Activated CD8-positive, alpha-beta T cell treated with anti-CD3 and anti-CD28 coated beads for 36 hours (primary cell): ENCODE measurements at places on chromosomes 3 and 15. TPM values are rescaled to one million over a fixed set of nuclear protein-coding genes. Genes with fewer than 3 reads are reported as not detected.

The ALDH1A2 gene
- 0.47 TPM for total RNA-seq

DNA sequence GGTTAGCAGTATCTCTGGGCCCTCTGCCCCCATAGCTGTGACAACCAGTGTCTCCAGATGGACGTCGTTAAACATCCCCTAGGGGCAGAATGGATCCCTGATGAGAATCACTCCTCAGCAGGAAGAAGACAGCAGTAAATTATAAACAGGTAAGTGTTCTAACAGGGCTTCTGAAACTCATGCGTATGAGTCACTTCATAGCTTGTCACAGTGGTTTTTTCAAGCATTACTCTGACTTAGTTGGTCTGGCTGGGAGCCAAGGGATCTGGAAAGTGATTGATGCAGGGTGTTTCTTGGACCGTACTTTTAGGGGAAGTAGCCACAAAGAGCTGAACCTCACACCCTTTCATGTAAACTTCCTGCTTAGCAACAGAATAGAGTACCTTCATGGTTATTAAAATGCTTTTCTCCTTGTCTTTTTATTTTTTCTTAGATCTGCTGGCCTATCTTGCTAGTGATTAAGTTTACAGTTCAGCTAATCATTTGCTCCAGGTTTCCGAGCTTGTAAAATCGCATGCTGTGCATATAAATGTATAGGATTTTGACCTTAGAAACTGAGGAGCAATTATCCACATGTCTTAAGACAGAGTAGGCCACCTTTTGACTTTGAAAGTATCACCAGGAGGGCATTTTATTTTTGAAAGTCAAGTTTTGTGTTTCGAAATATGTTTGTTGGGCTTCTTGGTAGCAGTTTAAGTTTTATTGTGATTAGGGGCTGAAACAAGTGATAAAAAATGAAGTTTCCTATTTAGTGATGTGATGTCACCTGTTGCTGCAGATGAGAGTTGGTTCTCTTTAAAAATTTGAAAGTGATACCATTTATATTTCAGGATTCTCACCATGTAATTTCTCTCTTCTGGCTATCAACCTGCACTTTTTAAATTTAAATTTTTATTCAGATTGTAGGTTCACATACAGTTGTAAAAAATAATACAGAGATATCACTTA lies 333.9 kb downstream of the PTPRG start:
- peak; percentile 87 for DNase-seq

DNA sequence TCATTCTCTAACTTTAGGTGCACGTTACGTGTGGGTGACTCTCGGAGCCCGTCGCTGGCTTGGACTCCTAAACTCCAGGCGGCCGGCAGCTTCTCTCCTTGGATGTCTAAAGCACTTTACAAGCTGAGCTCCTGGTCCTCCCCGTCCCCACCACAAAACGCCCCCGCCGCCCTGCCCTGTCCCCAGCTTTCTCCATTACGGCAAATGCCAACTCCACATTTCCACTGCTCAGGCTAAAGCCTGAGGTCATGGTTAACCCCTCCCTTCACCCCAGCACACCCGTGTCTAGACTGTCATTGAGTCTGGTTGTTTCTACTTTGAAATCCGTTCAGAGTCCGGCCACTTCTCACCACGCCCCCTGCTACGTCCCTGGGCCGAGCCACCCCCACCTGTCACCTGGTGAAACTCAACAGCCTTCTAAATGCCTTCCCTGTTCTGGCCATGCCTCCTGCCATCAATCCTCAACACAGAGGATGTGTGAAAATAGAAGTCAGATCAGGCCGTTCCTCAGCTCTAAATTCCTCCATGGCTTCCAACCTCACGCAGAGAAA lies 8.1 kb upstream of the PCSK6 start:
- no peak for DNase-seq

DNA sequence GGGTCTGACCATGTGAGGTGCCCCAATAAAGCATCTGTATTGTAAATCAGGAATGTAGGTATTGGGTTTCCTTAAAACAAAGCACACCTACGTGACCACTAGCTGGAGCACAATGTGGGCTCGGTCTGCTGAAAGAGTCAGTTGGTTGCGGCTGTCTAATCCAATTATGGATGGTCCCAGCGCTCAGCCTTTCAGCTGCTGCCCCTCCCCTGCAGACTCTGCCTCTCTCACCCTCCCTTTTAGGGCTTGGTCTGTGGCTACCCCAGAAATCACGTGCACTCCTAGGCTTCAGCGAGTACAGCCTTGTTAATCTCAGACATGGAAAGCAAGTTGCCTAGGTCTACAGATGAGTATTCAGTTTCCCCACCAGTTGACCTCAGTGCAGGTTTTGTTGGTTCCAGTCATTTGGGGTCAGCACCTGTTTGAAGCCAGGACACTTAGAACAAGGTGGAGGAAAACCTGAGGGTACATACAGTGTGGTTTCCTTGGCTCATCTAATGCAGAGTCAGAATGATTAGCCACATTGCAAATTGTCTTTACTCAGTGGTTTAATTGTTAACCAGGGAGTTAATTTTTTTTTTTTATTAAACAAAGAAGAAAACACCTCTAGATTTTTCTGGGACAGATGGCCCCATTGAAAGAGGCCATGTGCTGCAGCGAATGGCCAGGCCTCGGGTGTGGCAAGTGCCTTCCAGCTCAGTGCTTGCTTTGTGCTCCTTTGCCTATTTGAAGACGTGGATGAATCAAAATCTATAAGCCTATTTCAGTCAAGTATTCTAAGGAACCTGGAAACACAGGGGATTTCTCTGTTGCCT lies 137.7 kb downstream of the IGF1R start:
- DNase-seq = peak; percentile 31

The FBXL2 gene
- total RNA-seq = not detected

The HRG gene
- total RNA-seq = not detected

DNA sequence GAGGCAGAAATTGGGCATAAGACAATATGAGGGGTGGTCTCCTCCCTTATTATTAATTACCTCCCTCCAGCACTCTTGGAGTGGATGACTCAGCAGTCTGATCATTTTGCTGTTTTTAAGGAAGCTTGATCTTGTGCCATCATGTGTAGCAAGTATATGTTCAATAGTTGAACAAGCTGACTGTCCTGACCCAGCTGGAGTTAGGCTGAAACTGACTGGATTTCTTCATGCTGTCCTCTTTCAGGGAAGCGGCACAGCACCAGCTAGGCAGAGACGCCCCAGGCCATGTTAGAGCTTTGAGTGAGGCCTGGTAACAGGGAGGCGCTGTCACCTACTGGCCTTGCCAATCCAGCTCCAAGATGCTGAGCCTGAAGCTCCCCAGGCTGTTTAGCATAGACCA lies 54.4 kb upstream of the KIF23 start:
- no peak for DNase-seq

DNA sequence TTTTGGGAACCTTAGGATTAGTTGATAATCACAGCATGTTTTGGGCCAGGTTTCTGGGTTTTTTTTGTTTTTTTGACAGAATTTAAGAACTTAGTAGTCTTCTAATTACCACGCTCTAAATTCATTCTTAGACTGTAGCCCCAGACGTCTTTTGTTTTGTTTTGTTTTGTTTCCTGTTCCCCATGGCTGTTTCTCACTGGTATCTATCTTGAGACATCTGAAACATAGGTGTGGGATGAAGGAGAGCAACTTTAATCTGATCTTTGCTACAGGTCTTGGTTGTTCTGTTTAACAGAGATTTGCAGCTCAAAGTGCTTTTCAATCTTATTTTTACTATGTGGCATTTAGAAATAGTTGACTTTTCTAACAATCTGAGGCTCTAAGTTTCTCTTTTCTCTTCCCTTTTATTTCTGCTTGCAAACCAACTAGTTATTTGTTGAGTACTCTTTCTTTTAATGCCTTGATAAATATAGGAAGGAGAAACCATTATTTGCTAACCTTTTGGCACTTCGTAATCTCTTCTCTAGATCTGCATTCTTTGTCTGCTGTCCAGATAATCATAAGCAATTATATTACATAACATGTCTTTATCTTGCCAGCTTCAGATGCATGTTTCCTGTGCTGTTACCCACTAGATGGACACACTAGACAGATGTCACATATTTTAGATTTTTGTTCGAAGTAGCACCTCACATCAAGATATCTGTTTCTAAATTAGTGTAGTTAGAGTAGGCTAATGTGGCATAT lies 40.9 kb downstream of the FBXL2 start:
- no peak for DNase-seq

The SLC27A2 gene
- total RNA-seq = 9.8 TPM

GRCh38 chr3:168581771-168582225 lies 486.1 kb upstream of the GOLIM4 start:
- no peak for DNase-seq

DNA sequence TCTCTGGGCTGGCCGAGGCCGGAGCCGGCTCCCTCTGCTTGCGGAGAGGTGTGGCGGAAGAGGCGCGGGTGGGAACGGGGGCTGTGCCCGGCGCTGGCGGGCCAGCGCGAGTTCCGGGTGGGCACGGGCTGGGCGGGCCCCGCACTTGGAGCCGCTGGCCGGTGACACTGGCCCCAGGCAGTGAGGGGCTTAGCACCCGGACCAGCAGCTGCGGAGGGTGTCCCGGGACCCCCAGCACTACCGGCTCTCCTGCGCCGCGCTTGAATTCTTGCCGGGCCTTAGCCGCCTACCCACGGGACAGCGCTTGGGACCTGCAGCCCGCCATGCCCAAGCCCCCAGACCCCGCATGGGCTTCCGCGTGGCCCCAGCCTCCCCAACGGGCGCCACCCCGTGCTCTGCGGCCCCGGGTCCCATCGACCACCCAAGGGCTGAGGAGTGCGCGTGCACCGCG lies 736.3 kb upstream of the ARRDC4 start:
- no peak for DNase-seq

The MESP2 gene
- total RNA-seq = not detected

GRCh38 chr15:39255760-39256159 lies 325.1 kb upstream of the THBS1 start:
- no peak for DNase-seq

DNA sequence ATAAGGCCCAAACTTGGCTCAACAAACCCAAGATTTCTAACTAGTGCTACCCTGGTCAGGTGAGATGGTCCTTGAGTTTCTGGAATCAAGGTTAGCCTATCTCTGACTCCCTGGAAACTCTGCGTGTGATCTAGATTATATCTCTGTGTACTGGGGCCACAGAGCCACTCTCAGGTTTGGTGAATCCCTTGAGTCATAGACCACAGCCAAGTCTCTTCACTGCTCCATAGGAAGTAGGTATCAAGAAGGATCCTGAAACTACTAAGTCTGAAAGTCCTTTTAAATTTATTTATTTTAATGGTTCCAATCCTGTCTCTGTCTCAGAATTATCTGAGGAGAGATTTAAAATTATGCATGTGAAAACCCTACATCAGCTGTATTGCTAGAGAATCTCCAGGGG lies 99.1 kb downstream of the TUSC7 start:
- DNase-seq = no peak

DNA sequence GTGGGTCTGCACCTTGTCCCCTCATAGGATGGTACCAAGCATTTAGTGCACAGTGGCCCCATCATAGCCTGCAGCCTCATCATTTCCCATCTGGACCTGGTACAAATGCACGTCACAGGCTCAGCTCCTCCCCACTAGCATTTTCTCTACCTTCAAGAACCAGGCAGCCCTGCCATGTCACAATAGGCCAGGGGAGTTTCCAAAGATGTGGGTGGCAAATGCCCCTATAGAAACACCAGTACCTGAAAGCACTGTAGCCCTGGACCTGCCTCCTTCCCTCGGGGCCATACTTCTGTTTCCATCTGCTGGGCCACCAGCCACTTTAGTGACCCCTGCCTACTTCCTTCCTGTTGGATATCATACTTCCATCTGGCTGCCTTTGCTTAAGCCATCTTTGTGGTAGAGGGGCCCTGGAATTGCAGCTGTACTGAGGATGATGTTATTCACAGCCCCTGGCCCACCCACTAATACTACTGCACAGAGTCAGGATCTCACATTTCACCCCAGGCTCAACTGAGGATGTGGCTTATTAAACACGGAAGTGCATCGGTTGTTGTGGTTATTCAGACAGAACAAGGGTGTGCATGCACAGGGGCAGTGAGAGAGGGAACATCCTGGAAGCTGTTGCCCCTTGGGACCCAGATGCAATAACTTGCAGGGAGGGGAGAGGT lies 3.8 kb downstream of the TCTA start:
- DNase-seq = peak; percentile 95

The DUOX1 gene
- not detected for total RNA-seq

The SLC25A36 gene
- 102 TPM for total RNA-seq

- no peak for DNase-seq
Observed at GRCh38 chr15:68802373-68802772, 18.3 kb downstream of the ANP32A start.

The DNAJA4 gene
- total RNA-seq = 38.8 TPM

The A4GNT gene
- not detected for total RNA-seq

The GATM gene
- 5.6 TPM for total RNA-seq

- no peak for DNase-seq
Observed at GRCh38 chr3:157999246-157999645, 107.0 kb downstream of the SHOX2 start.

GRCh38 chr15:32668942-32669341 lies 27.4 kb downstream of the SCG5 start:
- no peak for DNase-seq

The DNAJC13 gene
- total RNA-seq = 29.9 TPM

GRCh38 chr3:1578124-1578806 lies 485.4 kb downstream of the CNTN6 start:
- no peak for DNase-seq

DNA sequence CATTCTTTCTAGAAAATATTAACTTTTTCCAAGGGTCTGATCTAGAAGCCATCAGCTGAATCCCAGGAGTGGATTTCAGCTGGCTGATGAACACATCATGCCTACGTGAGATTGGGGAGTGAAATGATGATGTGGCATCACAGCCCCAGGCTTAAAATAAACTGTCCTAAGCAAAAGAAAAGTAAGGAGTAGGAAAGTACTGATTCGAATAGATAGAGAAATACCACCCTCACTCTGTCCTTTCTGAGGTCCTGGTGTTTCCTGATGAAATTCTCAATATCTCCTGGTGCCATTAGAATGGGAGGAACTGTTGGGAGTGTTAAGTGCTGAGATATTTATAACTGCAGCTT lies 376.8 kb upstream of the SEMA6D start:
- no peak for DNase-seq

- DNase-seq = no peak
Observed at GRCh38 chr15:37372064-37372463, 271.7 kb upstream of the MEIS2 start.

DNA sequence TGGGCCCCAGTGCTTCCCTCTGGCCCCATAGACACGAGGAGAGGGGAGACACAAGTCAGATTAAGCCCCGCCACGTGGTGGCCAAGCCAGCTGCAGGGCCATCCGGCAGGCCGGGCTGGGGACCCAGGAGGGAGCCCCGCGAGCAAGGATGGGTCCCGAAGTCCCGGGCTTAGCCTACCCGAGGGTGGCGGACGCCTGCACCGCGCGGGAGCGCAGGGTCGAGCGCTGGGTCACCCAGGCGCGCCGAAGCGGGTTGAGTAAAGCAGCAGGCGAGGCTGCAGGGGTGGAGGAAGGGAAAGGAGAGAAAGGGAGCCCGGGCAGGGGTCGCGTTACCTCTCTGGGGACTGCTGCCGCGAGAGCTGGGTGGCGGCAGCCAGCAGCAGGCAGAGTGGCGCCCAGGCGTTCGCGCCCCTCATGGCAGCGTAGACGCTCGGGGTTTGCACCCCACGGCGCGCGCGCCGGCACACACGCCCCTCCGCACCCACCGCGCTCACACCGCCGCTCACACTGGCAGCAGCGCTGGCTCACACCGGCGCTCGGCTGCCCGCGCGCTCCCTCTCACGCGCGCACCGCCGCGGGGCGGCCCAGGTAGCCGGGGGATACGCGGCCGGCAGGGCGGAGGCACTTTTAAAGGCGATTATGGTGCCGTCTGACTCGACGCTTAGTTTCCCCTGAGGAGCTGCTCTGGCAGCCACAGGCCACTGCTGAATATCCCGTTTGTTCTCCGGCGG lies at the start of gene PCOLCE2:
Gene PCOLCE2, minus strand, starts transcription at position 603 of the 731 bp plus-strand sequence. Its CDS starts 187 bp downstream, at position 416.
- peak; percentile 32 for DNase-seq

GRCh38 chr3:11720304-11720898 lies 76.7 kb upstream of the VGLL4 start:
- DNase-seq = peak; percentile 64
